ENCODE measurements at places on chromosomes 7 and 10.

- no peak for DNase-seq
These were observed 140.3 kb upstream of the LANCL2 start for GRCh38 chr7:55224810-55225209.

DNA sequence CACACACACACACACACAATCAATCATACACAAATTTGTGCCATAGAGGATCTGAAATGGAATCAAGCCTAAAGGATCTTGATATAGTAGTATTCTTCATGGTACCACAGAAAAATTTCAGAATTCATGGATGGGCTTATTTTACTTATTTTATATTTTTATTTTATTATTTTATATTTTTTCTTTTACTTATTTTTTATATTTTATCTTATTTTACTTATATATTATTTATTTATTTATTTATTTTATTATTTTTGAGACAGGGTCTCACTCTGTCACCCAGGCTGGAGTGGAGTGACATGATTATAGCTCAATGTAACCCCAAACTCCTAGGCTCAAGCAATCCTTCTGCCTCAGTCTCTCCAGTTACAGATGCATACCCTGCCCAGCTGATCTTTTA, 16.7 kb downstream of the SHTN1 start:
- no peak for DNase-seq

DNA sequence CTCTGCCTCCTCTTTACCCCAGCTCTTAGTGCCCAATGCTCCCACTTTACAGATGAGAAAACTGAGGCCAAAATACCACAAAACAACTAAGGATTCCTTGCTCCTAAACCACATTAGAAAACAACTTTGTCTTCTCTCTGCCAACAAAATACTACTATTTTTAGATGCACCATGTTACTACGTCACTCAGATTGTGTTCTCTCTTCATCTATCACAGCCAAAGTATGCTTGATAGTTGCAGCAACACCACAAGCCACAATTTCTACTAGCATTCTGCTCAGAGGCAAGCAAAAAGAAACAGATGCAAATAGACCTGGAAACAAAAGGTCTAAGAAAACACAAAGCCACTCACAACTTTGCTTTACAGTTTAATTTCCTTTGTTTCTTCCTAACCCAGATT, 3.3 kb upstream of the PDE1C start:
- DNase-seq: no peak

DNA sequence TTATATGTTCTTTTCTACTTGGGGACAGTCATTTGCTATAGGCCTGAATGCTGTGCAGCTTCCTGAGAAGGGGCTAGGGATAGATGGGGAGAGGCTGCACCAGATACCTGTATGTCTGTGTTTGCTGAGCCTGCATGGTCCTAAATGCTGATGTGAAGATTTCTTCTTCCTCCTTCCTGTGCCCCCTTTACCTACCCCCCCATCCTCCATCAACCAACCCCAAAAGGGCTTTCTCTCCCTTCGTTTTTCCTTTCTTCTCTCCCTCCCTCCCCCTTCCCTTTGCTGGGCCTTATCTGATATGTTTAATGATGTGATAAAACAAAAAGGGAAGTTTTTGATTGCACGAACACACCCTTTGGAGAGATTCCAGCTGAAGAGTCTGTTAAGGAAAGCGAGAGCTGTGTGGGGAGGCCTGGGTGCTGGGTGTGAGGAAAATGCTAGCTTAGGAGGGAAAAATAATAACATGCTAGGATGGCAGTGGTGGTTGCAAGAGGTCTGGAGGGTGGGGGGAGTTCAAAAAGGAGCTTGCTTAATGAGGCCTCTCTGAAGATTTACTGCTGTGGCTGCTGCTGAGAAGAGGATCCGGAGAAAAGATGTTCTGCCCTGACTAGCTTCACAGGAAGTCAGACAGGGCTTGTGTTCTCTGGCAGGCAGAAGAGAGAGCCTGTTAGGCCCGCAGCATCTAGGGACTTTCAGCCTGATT, 101.8 kb downstream of the SAMD9 start:
- no peak for DNase-seq

DNA sequence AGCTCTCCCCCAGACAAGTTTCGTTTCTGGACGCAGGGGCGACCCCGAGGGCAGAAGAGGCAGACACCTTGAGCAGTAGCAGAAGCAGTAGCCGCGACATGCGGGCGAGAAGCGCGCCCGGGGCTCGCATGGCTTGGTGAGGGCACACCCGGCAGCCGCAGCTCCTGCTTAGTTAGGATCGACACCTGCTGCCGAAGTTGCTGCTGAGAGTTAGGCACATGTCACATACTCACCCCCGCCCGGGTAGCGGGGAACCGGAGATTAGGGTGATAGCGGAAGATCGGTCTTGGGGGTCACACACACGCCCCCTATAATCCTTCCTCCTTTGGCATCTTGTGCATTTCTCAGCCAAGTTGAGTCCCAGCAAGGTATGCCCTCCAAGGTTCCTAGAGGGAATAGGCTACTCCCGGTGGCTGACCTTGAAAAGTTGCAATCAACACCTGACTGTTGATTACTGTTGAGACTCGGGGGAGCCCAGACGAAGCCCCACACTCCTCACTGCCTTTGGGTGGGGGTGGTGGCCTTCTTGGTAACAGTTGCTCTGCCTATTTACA, 668 bp downstream of the GPR37 start:
- no peak for DNase-seq
